ENCODE measurements at places on chromosomes 6 and 20.

- no peak for DNase-seq
- peaks cover 16% of the 10 kb centered on the region for H3K4me1 ChIP-seq
- H3K27ac ChIP-seq = no peak overlapping the region
- no peaks in the 10 kb centered on the region for H3K36me3 ChIP-seq
- peak overlapping the region; percentile 51 for H3K4me3 ChIP-seq
Observed at GRCh38 chr20:46343348-46343974, 35.2 kb upstream of the CDH22 start.

GRCh38 chr6:107536180-107536961 lies 46.5 kb downstream of the SOBP start:
- H3K27ac ChIP-seq = no peak overlapping the region
- no peaks in the 10 kb centered on the region for H3K36me3 ChIP-seq
- H3K4me3 ChIP-seq = no peak overlapping the region
- H3K27me3 ChIP-seq = peaks cover 4% of the 10 kb centered on the region
- no peaks in the 10 kb centered on the region for H3K4me1 ChIP-seq
- DNase-seq = no peak

DNA sequence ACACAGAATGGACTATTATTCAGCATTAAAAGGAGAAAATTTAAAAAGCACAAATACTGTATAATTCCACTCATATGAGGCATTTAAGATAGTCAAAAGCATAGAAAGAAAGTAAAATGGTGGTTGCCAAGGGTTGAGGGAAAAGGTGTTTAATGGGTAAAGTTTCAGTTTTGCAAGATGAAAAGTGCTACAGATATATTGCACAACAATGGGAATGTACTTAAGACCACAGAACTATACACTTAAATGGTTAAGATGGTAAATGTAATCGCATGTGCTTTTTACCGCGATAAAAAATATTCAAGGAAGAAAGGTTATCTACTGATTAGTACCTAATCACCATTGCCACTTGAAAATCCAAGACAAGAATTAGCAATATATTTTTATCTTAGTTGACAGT lies 71.8 kb upstream of the NOX3 start:
- no peak overlapping the region for H3K4me3 ChIP-seq
- no peaks in the 10 kb centered on the region for H3K36me3 ChIP-seq
- no peaks in the 10 kb centered on the region for H3K27me3 ChIP-seq
- H3K27ac ChIP-seq = no peak overlapping the region
- no peak for DNase-seq

DNA sequence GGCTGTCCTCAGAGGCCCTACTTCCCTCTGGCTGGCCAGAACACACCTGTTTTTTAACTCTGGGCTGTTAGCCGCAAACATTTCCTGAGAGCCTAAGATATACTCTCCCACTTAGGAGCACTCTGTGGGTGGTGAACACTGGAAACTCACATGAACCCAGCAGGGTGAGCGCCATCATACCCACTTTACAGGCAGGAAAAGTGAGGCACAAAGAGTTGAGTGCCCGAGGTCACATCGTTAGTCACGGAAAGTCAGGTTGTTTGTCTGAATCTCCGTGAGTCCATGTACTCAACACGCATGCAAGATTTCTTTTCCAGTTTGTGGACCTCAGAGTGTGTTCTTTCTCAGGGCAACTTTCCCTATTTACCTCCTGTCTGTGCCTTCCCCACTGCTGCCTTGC lies 1.9 kb downstream of the BAK1 start:
- H3K27ac ChIP-seq = peak overlapping the region; percentile 91
- H3K4me3 ChIP-seq = peak overlapping the region; percentile 94
- H3K36me3 ChIP-seq = peaks cover 27% of the 10 kb centered on the region
- no peak for DNase-seq

- H3K4me3 ChIP-seq = no peak overlapping the region
- H3K27me3 ChIP-seq = no peaks in the 10 kb centered on the region
- no peak overlapping the region for H3K27ac ChIP-seq
- no peak for DNase-seq
Observed at GRCh38 chr6:10598084-10598960, 77.2 kb downstream of the GCNT2 start.

- H3K36me3 ChIP-seq = no peaks in the 10 kb centered on the region
- H3K27ac ChIP-seq = no peak overlapping the region
- peaks cover 5% of the 10 kb centered on the region for H3K27me3 ChIP-seq
- no peak overlapping the region for H3K4me3 ChIP-seq
Observed at GRCh38 chr20:23122321-23122720, 36.2 kb upstream of the CD93 start.

DNA sequence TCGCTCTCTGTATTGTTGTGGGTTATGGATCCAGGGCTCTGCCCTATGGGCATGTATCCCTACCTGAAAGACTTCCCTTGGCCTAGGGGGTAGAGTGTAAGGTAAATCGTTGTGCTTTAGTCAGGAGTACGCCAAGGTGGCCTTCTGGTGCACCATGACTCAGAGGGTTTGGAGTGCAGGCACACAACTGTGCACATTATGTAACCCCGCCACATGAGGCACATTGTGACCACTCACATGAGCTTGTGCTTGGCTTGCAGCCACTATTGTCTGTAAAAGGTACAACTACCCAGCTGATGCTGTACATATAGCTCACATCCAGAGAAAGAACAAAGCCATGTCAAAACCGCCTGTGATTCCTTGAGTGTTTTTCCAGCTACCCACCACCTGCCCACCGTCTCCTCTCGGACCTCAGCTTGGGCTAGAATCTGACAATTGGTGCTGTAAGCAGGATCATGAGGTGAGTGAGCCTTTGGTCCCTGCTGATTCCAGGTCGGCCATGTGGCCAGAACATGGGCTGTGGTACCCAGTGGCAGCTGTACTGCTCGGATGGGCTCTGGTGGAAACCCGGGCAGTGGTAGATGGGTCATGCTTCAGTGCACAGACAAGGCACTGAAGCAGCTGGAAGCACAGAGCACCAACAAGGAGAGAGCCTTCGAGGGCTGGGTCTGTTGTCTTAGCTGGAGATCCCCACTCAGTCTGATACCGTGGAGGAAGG lies 33.8 kb downstream of the HDDC2 start:
- no peaks in the 10 kb centered on the region for H3K4me1 ChIP-seq
- no peak for DNase-seq
- H3K4me3 ChIP-seq = no peak overlapping the region
- peaks cover 21% of the 10 kb centered on the region for H3K36me3 ChIP-seq

GRCh38 chr6:105651969-105652368 lies 249.1 kb upstream of the PREP start:
- DNase-seq = peak; percentile 20
- H3K36me3 ChIP-seq = no peaks in the 10 kb centered on the region
- peak overlapping the region; percentile 35 for H3K27ac ChIP-seq
- peaks cover 64% of the 10 kb centered on the region for H3K4me1 ChIP-seq
- H3K4me3 ChIP-seq = no peak overlapping the region

- peaks cover 30% of the 10 kb centered on the region for H3K4me1 ChIP-seq
- no peak overlapping the region for H3K27ac ChIP-seq
- no peak overlapping the region for H3K4me3 ChIP-seq
- no peaks in the 10 kb centered on the region for H3K27me3 ChIP-seq
Observed at GRCh38 chr6:134533991-134534390, 216.1 kb upstream of the SGK1 start.

- H3K27me3 ChIP-seq = peaks cover 10% of the 10 kb centered on the region
- no peaks in the 10 kb centered on the region for H3K36me3 ChIP-seq
- no peaks in the 10 kb centered on the region for H3K4me1 ChIP-seq
- H3K27ac ChIP-seq = no peak overlapping the region
- DNase-seq = no peak
Observed at GRCh38 chr20:4490045-4490444, 231.7 kb upstream of the PRND start.

GRCh38 chr6:121338956-121339355 lies 4.7 kb upstream of the TBC1D32 start:
- no peak for DNase-seq
- H3K36me3 ChIP-seq = no peaks in the 10 kb centered on the region
- H3K27ac ChIP-seq = no peak overlapping the region
- no peak overlapping the region for H3K4me3 ChIP-seq
- peaks cover 14% of the 10 kb centered on the region for H3K4me1 ChIP-seq

DNA sequence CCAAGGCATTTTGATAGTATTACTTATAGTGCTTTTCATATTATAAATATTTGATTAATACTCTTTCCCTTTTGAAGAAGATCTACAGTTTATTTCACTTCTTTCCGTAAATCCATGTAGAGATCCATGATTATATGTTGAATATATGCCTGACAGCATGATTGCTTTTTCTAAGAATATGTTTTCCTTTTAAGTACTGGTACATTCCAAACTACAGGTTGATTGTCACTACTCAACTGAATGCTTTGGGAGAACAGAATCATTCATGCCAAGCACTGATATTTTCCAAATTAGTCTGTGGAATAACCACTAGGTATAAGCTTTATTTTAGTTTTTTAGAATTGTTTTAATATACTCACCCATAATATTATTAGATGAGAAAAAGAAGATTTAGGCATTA lies 330.2 kb downstream of the BCKDHB start:
- no peak overlapping the region for H3K27ac ChIP-seq
- H3K4me3 ChIP-seq = no peak overlapping the region
- no peak for DNase-seq

GRCh38 chr20:78338-78737 lies 9.1 kb upstream of the DEFB125 start:
- DNase-seq = no peak
- peaks cover 28% of the 10 kb centered on the region for H3K27me3 ChIP-seq

DNA sequence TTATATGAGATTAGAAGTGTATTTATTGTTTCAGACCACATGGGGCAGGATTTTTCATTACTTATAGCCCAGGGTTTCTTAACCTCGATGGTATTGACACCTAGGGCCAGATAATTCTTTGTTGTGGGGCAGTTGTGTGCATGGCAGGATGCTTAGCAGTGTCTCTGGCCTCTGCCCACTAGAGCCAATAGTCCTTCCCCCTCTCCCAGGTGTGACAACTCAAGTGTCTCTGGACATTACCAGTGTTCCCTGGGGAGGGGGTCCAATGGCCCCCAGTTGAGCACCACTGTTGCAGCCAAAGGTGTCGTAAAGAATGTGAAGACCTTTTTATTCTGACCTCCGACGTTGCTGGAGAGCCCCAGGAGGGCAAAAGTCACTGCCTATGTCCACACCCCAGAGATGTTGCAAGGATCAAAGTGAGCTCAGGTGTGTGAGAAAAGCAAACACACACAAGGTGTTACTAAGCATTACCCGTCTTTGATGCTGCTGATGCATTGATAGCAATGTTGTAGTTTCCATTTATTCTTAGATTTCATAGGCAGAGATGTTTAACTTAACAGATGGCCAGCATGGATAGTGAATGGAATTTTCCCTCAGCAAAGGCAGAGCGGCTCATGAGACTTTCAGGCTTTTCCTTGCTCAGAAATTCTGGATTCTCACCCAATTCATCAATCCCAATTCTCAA lies 22.2 kb downstream of the BANF2 start:
- H3K4me1 ChIP-seq = no peaks in the 10 kb centered on the region
- DNase-seq = no peak
- peaks cover 8% of the 10 kb centered on the region for H3K27me3 ChIP-seq
- no peak overlapping the region for H3K27ac ChIP-seq
- H3K4me3 ChIP-seq = no peak overlapping the region

GRCh38 chr6:109311471-109311870 lies 70.8 kb downstream of the CD164 start:
- H3K4me3 ChIP-seq = no peak overlapping the region
- peaks cover 15% of the 10 kb centered on the region for H3K4me1 ChIP-seq
- no peaks in the 10 kb centered on the region for H3K36me3 ChIP-seq
- no peak overlapping the region for H3K27ac ChIP-seq
- peaks cover 4% of the 10 kb centered on the region for H3K27me3 ChIP-seq

GRCh38 chr6:94468830-94469229 lies 1049.5 kb upstream of the EPHA7 start:
- H3K4me1 ChIP-seq = no peaks in the 10 kb centered on the region
- no peaks in the 10 kb centered on the region for H3K36me3 ChIP-seq
- DNase-seq = no peak

- H3K27me3 ChIP-seq = peaks cover 19% of the 10 kb centered on the region
- no peaks in the 10 kb centered on the region for H3K36me3 ChIP-seq
- no peak overlapping the region for H3K27ac ChIP-seq
- no peaks in the 10 kb centered on the region for H3K4me1 ChIP-seq
- no peak overlapping the region for H3K4me3 ChIP-seq
- no peak for DNase-seq
Observed at GRCh38 chr20:17794400-17794799, 94.6 kb downstream of the BANF2 start.

- no peaks in the 10 kb centered on the region for H3K27me3 ChIP-seq
- peaks cover 78% of the 10 kb centered on the region for H3K4me1 ChIP-seq
- peak overlapping the region; percentile 58 for H3K4me3 ChIP-seq
- no peak for DNase-seq
- H3K36me3 ChIP-seq = peaks cover 45% of the 10 kb centered on the region
Observed at GRCh38 chr6:87182940-87183339, 27.6 kb downstream of the ZNF292 start.

GRCh38 chr6:147035886-147036285 lies 168.3 kb upstream of the STXBP5 start:
- no peaks in the 10 kb centered on the region for H3K27me3 ChIP-seq
- H3K4me3 ChIP-seq = no peak overlapping the region
- H3K36me3 ChIP-seq = no peaks in the 10 kb centered on the region
- H3K27ac ChIP-seq = no peak overlapping the region
- no peaks in the 10 kb centered on the region for H3K4me1 ChIP-seq

GRCh38 chr6:130134582-130134981 lies 88.2 kb downstream of the SAMD3 start:
- H3K4me1 ChIP-seq = peaks cover 69% of the 10 kb centered on the region
- no peak for DNase-seq
- no peaks in the 10 kb centered on the region for H3K27me3 ChIP-seq
- H3K27ac ChIP-seq = no peak overlapping the region
- no peak overlapping the region for H3K4me3 ChIP-seq

DNA sequence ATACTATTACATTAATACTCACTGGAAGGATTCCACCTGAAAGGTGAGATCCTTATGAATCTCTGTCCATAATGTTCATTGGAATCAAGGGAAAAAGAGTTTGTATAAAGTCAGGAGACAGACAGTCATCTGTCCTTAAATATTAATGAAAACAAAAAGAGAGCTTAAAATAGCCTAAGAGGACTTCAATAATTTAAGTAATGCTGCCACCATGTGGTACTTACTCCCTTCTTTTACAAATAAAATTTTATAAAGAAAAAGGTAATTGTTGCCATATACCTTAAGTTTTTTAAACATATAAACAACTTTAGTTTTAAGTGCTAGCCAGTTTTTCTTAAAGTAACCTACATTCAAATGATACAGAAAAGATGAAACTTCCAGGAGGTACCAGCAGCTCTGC lies 5.1 kb downstream of the BLOC1S5 start:
- H3K36me3 ChIP-seq = peaks cover 29% of the 10 kb centered on the region
- no peak for DNase-seq
- H3K27ac ChIP-seq = no peak overlapping the region
- H3K4me1 ChIP-seq = peaks cover 7% of the 10 kb centered on the region
- H3K4me3 ChIP-seq = no peak overlapping the region
